ENCODE measurements at places on chromosomes 12 and 14. TPM values are rescaled to one million over a fixed set of nuclear protein-coding genes. Genes with fewer than 3 reads are reported as not detected.

The OAS2 gene
- total RNA-seq, result 1.3 TPM

The GLI1 gene
- total RNA-seq, result 1.9 TPM

The THTPA gene
- 9.5 TPM for total RNA-seq

The RGS6 gene
- total RNA-seq, result not detected

The PLEKHD1 gene
- total RNA-seq, result not detected

The HCAR2 gene
- not detected for total RNA-seq

The SRSF9 gene
- total RNA-seq, result 229 TPM

The SIRT4 gene
- 2.8 TPM for total RNA-seq

The SERPINA10 gene
- total RNA-seq, result not detected

The REM2 gene
- not detected for total RNA-seq

The TRIM9 gene
- 8.7 TPM for total RNA-seq

The CRIP1 gene
- not detected for total RNA-seq

The HEATR5A gene
- 41.7 TPM for total RNA-seq

GRCh38 chr14:54138024-54138353, 181.4 kb upstream of the BMP4 start:
- DNase-seq, result no peak

DNA sequence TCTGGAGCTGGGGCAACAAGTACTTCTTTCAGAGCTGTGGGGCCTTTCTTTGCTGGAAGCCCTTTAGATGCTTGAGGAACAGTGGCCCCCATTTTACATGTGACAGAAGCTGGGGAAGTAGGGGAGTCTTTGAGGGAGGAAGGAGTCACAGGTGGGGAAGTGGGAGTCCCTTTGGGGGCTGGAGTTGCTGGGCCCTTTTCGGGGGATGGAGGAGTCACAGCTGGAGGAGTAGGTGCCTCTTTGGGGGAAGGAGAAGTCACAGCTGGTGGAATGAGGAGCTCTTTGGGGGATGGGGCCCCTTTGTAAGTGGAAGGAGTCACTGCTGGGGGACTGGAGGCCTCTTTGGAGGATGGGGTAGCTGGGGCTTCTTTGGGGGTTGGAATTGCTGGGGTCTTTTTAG, 8.6 kb downstream of the NACA start:
- no peak for DNase-seq

GRCh38 chr14:75191100-75191499, 14.7 kb upstream of the TMED10 start:
- no peak for DNase-seq

GRCh38 chr12:2292560-2292959, 239.8 kb downstream of the CACNA1C start:
- no peak for DNase-seq

DNA sequence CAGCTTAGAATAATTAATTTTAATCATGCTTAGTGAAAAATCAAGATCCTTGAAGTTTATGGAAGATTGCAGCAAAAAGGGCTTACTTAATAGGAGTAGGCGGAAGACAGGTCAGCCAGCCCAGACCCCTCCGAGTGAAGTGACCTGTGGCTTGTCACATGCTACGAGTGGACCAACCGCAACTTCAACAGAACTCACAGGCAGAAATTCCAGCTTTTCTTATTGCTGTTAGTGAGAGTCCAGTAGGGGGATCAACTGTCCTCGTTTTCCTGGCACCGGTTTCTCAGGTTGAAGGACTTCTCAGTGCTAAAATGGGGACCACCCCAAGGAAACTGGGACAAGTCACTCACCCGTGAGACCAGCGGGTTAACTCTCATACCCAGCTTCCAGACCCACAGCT, 72.9 kb downstream of the ACACB start:
- DNase-seq, result no peak

DNA sequence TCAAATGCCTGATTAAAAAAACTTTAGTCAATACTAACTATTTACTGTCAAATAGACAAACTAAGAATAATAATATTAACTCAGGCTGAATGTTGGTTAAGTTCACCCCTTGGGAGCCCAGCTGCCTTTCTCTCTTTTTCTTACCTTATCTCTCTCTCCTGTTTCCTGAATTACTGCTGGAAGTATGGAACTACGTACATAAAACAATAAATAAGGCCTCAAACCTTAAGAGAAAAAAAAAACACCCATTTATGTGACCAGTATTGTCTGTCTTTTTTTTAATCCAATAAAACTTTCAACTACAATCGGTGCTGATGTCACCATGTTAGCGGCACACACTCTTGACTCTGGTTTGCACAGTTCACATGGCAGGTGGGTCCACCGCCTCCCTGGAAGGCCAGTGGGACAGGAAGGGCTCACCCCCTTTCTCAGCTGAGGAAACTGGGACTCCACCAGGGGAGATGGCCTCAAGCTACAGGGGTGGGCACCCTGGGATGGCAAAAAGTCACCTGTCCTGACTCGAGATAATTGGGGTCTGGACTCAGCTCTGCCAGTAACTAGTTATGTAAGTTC, 21.3 kb downstream of the BCL11B start:
- no peak for DNase-seq

- DNase-seq, result peak; percentile 91
Observed at GRCh38 chr14:100410056-100410565, 87.0 kb downstream of the SLC25A47 start.

DNA sequence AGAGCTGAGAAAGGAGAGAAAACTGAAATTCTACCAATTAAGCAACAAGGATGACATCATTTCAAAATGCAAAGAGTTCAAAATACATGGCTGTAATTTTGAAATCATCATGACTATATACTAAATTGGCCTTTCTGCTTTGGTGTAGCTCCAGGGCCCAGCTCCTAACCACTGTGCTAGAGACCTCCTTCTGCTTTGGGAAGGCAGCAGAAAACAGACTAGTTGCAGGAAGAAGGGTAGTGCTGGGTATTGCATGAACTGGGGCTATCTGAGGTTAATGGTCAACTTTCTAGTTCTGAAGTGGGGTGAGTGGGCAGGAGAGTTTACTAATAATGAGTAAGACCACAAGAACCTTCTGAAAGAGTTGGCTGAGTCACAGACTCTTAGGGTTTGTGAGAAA, 66.2 kb downstream of the PTGER2 start:
- DNase-seq, result no peak

DNA sequence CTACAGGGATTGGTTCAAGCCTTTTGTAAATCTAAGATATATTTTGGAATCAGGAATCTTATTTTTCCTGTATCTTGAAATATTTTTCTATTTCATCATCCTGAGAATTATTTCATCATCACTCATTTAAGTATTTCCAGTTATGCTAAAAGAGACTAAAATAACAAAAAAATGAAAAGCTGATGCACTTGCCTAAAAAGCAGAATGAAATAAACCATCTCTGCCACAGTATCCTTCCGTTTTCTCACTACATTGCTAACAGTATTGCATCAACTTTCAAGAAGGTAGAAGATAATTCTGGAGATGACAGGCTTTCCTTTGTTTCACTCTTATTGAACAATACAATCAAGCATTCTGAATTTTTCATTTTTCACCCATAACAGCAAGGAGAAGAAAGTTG, 31.1 kb upstream of the EIF5 start:
- DNase-seq, result no peak

GRCh38 chr12:54266852-54267251, 13.1 kb downstream of the CBX5 start:
- no peak for DNase-seq

- no peak for DNase-seq
Observed at GRCh38 chr14:23725980-23726710, 90.0 kb downstream of the DHRS2 start.

GRCh38 chr12:25494926-25495325, 58.2 kb downstream of the LMNTD1 start:
- no peak for DNase-seq

GRCh38 chr12:110689281-110690126, 589 bp upstream of the HVCN1 start:
- DNase-seq, result no peak

GRCh38 chr12:38956337-38956736, 50.9 kb upstream of the CPNE8 start:
- DNase-seq, result no peak

- DNase-seq, result no peak
Observed at GRCh38 chr14:99751539-99752485, 41.4 kb upstream of the EML1 start.

- DNase-seq, result no peak
Observed at GRCh38 chr14:69648480-69649451, 37.4 kb downstream of the SUSD6 start.

GRCh38 chr12:106284358-106285105, 18.0 kb upstream of the TCP11L2 start:
- DNase-seq, result no peak

- DNase-seq, result no peak
Observed at GRCh38 chr12:71521125-71521524, 81.5 kb downstream of the LGR5 start.

DNA sequence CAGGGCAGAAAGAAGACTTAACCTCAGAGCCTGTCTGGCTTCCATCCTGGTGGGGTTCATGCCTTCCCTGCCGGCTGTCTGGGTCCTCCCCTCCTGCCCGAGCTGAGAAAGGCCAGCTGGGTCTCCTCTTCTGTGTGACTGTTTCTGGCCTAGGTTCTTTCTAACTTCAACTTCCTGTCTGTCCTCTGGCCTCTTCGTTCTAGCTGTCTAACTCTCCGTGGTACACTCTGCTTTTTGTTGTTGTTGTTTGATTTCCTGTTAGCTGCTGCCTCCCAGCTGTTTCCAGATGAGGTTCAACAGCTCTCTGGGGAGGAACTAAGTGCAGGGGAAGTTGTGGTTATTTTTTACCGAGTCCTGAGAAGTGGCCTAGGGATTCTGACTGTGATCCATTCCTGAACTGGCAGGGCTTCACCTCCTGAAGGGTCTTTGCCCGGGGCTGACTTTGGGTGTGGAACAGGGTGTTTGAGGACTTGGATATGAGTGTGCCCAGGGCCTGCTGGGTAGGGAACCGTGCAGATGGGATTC, 3.2 kb downstream of the MLXIP start:
- peak; percentile 59 for DNase-seq

DNA sequence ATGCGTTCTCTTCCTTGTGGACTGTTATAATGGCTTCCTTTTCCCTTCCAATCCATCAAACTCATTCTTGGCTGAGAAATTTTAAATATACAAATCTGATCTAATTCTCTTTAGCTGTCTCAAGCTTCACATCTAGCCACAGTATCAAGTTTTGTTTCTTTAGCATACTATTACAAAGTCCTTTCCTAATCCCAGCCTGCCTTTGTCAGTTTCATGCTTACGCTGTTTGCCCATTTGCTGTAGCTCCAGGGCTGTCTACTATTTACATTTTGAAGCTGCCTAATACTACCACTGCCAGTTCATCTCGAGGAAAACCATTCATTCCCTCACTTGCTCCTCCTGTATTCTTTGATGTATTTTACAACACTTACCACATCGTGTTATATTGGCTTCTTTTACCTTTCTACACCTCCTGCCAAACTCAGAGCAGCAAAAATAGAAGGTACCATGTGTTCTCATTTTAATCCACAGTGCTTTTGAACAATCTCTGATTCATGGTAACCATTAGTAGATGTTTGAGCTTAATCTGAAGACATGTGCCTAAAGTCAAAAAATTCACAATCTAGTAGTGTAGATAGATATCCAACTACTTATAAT, 42.9 kb downstream of the ARID4A start:
- no peak for DNase-seq

- peak; percentile 89 for DNase-seq
Observed at GRCh38 chr12:64083285-64084210, 138.5 kb downstream of the KICS2 start.

DNA sequence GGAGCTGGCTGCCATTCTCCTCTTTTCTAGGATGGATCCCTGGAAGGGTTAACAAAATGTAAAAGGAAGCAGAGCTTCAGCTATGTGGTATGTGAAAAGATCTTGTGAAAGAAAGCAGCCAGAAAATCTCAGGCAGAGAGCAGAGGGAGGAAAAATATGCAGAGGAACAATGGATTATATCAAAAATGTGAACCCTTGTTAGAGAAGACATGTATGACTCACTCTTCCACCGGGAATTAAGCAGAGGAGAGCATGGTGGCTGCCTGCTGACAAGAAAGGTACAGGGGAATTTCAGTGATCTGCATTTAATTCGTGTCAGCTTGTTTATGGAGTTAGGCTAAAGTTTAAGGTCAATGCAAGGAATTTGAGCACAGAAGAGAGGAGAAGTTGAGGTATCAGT, 46.3 kb downstream of the KCNA1 start:
- DNase-seq, result no peak

- DNase-seq, result no peak
Observed at GRCh38 chr14:31395572-31396205, 24.7 kb downstream of the HEATR5A start.

DNA sequence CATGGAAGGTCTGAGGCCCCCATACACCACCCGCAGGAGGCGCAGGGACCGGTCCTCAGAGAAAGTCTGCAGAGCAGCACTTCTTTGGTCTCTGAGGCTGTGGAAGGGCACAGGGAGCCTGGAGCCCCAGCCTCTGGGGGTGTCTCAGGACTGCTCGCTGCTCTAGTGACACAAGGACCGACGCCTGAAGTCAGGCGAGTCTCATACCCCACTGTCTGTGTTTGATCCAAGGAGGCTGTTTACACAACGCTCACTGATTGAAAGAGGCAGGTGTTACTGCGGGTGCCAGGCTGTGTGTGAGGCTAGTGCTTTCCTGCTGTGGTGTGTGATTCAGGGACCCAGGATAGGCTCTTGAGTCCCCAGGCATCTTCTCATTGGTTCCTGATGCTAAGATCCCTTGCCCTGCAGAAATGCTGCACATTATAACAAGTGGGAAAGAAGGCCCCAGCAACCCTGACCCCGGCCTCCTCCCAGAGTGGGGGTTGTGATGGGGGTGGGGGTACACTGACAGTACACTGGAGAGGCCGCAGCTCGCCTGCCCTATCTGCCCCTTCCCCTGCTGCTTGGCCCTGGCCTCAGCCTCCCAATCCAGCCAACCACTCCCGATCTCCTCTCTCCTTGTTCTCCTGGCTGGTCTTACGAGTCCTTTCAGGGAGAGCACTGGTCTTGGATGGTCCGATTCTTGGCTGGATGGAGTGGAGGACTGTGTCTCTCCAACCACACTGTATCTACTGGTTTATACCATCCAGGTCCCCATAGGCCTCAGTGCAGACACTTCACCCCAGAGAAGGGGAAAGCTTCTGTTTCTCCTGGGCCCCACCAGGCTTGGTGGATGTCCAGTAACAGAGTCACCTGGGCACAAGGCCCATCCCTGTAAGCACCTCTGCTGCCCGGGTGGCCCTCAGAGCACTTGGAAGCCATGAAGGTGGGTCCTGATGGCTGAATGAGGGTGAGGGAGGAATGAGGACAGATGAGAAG, 6.6 kb downstream of the CACNA2D4 start:
- DNase-seq, result no peak

DNA sequence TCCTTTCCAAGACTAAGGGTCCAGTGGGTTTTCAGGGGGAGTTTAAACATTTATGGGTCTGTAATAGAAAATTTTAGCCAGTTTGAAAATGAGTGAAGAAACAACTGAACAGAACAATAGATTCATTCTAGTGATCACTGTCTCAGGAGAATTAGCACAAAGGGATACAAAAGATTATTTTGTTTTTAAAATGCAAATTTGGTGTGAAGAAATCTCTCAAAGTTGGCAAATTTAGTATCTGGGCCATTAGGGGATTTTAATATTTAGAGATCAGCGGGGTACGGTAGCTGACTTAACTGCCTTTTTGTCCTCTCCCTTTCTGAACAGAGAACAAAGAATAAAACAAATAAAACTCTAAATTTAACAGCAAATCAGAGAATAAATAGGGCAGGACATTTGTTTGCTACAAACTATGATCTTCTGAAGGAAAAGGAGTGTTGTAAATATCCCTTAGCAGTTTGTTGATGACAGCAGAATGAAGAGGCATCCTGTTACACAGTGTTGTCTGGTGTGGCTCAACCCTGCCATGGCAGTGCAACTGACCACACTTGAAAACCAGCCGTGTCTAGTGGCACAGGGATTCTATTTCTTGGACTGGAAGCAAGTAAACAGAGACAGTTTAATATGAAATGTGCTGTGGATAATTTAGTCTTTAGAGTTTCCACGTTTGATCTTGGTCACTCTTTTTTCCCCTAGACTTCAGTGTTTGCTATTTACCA, 46.3 kb upstream of the LRTM2 start:
- peak; percentile 31 for DNase-seq
